ENCODE measurements at places on chromosomes 3 and 15.

DNA sequence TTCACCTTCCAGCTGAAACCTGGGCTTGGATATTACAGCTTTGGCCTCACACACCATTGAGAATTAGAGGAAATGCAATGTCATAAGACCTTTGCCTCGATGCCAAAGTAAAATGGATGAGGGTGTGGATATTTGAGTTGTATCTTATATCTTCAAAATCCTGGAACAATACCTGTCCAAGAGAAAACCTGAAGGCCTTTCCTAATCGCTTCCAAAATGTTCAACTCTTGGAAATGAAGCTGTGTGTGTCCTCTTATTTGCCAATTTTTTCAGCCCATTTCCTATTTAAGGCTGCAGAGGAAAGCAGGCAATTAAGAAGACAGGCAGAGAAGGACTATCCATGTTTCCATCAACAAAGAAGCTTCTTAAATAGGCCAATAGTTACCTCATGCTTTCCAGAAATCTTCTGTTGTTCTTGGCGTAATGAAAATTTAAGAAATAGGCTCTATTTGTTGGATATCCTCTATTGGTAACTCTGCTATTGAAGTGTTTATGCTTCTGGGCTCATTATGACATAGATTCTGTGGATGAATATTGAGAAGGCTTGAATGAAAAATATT is 99.5 kb upstream of the ZBTB20 start:
- DNase-seq = no peak

DNA sequence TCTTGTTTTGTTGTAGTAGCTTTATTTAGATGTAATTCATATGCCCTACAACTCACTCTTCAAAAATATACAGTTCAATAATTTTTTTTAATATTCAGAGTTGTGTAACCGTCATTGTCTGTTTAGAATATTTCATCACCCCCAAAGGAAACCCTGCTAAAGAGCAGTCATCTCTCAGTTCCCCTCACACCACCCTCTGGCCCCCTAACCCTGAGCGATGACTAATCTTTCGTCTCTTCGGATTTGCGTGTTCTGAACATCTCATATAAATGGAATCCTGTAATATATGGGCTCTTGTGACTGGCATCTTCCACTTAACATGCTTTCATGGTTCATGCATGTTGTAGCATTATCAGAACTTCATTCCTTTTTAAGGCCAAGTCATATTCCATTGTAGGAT is 183.8 kb downstream of the ATG7 start:
- no peak for DNase-seq

DNA sequence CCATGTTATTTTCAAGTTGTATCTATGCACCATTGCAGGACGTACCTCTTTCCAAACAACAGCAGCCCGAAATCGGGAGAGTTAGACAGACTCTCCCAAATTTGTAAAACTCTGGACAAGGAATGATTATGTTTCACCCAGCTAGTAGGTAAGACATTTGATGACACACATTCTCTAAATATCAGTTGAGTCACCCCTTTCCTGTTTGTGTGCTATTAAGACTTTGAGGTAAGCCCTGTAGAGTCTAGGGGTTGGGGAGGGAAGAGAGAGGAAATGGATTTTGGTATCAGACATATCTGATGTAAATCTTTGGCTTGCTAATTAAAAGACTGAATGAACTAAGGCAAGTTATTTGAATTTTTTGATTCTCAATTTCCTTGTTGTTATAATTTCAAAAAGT is 999.0 kb downstream of the TUSC7 start:
- DNase-seq = no peak

DNA sequence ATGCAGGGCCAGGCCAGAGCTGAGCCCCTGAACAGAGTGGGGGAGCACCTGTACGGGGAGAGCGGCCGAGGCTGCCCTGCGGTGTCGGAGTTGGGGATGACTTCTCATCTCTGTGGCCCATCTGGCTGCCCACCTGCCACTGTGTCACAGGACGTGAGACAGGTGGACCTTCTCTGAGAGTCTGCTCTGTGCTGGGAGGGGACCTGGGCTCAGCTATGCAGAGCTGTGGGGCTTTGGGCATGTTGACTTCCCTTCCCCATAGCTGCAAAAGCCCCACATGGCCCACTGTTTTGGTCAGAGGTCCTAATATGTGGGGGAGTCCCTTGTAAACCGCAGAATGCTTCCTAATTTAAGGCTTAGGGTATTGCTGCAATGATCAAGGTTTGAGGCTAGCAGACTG is 68.0 kb upstream of the TRPM1 start:
- no peak for DNase-seq

DNA sequence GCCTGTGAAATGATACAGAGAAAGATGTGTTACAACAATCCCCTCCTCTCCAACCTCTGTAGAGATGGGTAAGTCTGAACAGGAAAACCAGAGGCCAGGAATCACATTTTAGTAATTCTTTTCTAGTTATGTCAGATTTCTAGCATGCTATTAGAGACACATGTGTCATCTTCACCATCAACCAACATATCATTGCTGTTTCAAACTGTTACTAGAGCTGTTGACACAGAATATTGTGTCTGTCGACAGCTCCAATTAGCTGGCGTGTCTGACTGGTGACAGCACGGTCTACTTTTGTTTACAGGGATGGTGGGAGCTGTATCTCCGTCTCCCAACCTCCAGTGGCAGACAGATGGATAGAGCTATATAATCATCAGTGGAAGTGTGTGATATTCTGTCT is 393.2 kb downstream of the SOX2 start:
- DNase-seq = no peak

DNA sequence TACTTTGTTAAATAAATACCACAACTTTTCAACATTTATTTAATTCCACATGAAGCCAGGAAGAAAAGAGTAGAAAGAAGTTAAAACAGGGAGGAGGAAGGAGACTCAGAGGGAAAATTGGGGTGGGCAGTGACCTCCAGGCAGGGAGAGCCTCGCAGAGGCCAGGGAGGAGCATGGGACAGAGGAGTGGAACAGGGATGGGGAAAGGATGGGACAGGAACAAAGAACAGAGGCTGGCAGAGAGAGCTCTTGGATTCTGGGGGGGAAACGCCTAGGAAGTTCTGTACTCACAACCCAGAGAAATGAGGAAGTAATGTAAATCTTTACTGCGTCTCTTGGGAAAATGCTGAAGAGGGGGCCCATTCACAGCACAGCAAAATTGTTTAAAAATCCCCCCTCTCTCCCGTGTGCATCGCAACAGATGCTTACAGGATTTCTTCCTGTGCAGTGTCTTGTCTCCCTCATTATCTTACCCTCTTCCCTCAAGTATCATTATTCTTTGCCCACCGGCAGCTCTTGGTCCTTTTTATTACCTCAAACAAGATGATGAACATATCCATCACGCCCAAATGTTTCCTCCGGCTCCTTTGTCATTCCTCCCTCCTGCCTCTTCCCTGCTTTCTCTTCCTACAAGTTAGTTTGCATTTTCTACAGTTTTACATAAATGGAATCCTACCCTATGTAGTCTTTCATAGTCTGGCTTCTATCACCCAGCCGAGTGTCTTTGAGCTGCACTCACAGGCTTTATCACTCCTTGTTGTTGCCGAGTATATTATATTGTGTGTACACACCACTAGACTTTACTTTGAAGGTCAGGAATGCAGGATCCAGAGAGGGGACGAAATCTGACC is 65.5 kb downstream of the ARHGAP31 start:
- no peak for DNase-seq

- DNase-seq = no peak
Measured at GRCh38 chr3:73432023-73432705, 192.6 kb downstream of the PDZRN3 start.

- DNase-seq = no peak
Measured at GRCh38 chr15:64877435-64877834, 34.3 kb upstream of the ANKDD1A start.

GRCh38 chr3:52615166-52615565 is 70.5 kb downstream of the PBRM1 start:
- no peak for DNase-seq

DNA sequence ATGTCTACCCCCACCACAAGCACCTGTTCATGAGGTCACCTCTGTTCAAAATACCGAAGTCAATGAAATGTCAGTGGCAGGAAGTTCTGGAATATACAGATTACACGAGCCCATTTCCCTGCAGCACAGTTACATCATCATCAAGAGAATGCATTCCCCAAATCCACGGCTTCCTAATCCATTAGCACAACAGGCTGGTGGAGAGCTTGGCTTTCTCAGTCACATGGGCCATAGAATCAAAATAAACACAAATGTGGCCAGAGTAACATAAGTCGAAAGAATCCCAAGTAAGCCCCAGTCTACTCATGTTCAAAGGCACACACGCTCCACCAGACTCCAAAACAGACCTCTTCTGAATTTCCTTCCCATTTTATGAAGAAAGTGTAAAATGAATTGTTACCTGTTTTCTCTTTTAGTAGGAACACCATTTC is 419.3 kb downstream of the MAGI1 start:
- DNase-seq = no peak

Measured in T-helper 17 cell (primary cell).